ENCODE measurements at places on chromosomes 6 and 20. TPM values are rescaled to one million over a fixed set of nuclear protein-coding genes. Genes with fewer than 3 reads are reported as not detected.

- no peak for DNase-seq
Observed at GRCh38 chr6:127475135-127475822, 16.1 kb upstream of the KIAA0408 start.

DNA sequence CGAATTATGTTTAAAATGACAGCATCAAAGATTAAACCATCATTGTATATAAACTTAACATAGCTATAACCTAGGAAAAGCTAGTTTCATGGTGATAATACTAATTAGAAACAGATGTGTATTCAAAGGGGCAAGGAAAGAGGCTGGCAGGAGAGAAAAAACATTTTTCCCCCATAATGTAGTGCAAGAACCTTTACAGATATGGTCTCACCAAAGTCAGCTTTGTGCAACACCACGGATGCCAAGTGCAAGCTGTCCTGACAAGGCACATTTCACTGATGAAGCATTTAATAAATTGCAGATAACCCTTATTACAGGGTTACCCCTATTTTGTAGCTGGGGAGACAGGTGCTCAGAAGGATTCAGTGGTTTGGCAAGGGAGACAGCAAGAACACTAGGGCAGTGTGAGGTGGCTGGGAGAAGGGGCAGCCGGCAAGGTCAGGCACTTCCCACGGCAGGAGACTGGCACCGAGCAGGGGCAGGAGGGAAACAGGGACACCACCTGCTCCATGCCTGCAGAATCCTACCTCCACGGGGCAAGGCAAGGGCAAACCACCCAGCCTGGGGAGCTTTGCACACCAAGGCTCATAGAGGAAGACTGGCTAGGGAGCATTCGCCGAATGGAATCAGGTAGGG is 6.5 kb downstream of the RPS6KA2 start:
- DNase-seq = no peak

- no peak for DNase-seq
Observed at GRCh38 chr6:54680531-54680930, 166.0 kb upstream of the FAM83B start.

DNA sequence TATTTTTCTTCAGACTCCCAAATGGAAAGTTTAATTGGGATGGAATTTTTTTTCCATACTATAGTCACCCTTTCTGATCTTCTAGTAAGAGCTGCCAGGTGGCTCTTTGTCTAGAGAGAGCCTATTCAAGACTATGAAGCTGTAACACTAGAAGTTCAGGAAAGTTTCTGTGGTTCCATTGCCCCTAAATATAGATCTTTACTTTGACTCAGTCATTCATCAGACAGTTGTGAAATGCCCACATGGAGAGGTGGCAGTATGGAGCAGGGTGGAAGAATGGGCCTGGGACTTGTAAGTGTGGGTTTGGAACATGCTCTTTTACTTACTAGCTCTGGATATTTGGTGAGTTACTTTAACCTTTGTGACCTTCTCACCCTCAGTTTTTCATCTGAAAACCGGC is 87.8 kb downstream of the CTNNBL1 start:
- DNase-seq = no peak

- no peak for DNase-seq
Observed at GRCh38 chr6:163525926-163526325, 111.4 kb downstream of the QKI start.

DNA sequence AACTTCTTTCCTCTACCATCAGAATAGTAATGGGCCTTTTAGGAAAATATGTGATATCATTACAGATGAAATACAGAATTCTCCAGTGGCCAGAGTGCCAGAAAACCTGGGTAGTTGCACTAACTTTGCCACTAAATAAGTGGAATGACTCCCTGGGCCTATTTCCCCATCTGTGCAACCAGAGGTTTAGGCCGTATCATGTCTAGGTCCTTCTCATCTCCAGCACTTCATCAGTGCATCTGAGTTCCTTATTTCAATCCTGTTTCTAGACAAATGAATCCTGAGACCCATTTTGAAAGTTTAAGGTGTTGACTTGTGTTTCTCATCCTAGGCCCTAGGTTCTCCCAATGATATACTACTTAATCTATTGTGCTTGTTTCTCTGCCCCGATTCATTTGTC is 236.2 kb downstream of the CD83 start:
- no peak for DNase-seq

DNA sequence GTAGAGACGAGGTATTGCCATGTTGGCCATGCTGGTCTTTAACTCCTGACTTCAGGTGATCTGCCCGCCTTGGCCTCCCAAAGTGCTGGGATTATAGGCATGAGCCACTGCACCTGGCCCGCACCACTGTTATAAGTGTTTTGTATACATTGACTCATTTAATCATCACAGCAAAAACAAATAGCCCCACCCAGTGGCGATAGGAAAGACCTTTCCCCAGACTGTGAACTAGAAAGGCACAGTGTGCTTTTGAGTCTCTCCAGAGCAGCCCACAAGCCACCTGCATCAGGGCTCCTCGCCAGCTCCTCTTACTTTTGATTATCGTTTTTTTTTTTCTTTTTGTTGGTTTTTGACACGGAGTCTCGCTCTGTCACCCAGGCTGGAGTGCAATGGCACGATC is 27.9 kb upstream of the ZFP64 start:
- no peak for DNase-seq

GRCh38 chr20:21175433-21175832 is 49.6 kb downstream of the KIZ start:
- DNase-seq = no peak

DNA sequence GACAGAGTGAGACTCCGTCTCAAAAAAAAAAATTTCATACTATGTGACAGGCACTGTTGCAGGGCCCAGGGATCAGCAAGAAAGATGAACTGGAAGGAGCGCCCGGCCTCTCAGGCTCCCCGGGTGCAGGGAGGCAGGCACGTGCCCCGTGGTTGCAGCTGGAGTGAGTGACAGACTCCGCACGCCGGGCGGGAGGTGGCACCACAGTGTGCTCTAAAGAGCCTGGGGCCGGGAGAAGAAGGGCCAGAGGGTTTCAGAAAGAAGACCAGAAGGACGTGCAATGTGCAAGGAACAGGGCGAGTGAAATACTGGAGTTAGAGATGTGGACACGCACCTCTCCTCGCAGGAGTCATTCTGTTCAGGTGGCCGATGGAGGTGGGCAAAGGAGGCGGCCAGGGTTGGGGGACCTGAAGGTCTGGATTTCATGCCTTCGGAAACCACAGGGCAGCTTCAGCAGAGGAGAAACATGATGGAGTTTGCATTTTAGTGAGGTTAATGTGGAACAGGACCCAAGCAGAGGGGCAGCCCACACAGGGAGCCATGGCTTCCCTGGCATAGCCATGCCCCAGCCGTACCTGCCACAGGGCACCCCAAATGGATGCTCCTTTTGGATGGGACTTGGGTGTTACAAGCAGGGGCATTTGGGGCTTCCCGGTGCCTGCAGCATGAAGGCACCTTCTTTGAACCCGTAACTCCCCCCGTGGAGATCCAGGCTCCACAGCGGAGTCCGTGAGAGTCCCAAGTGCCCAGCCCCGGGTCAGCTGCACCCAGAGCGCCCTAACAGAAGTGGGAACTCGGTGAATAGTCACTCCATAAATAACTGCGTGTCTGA is 226.2 kb downstream of the ERMARD start:
- no peak for DNase-seq

Gene CGA
- not detected for total RNA-seq

Gene TSPO2
- not detected for total RNA-seq

All from H1 (cell line).